ENCODE measurements at places on chromosomes 7 and 10.

DNA sequence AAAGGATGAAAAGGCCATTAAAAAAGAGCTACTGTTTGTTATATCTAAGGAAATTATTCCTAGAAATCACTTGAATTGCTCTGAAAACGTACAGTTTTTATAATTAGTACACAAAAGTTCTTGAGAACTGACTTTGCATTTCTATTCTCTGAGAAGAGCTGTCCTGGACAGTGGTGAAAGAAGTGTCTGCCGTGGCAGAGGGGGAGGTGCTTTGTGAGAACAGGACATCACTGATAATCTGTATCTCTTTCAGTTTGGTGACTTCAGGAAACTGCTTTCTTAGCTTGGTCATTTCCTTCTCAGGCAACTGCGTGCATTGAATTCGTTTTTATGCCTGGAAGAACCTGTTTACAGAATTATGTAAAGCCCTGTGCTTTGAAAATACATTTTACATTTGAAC, 52.1 kb downstream of the POLL start:
- DNase-seq, result no peak

DNA sequence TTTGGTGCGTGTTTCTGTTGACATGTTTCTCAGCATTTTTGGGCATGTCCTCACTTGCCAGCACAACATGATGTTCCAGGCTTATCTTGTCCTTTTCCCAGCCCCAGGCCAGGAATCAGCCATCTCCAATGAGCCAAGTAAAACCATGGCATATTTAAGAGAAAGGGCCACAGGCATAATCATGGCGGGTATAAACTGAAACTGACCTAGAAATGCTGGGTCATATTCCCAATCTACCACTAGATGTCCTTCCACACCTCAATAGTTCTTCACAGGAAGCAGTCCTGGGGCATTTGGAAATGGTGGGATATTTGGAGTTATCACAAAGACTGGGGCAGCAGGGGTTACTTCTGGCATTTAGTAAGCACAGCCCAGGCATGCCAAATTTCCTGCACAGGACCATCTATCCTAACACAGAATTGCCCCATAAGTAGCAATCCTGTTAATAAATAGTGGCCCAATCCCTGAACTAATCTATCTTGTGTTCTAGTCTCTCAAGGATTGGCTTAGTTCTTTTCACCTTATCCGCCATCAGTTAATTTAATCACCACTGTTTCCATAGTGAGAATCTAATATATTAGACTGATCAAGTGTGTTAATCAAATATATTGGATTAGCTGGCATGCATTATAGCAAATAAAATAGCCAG, 101.6 kb downstream of the NPSR1 start:
- DNase-seq, result peak; percentile 49

DNA sequence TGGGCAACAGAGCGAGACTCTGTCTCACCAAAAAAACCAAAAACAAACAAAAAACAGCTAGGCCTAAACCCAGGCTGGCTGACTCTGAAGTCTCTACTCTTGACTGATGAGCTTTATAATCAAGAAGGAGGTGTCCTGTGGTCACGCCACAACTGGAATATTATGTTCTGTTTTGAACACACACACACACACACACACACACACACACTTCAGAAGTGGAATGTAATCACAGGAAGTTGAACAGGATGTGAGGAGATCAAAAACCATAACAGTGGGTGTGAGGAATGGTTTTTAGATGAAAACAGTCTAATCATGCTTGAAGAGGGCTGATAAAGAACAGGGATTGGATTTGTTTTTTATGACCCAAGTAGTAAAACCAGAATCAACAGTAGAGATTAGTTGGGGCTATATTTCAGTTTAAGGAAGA, 51.1 kb upstream of the IL6 start:
- no peak for DNase-seq

DNA sequence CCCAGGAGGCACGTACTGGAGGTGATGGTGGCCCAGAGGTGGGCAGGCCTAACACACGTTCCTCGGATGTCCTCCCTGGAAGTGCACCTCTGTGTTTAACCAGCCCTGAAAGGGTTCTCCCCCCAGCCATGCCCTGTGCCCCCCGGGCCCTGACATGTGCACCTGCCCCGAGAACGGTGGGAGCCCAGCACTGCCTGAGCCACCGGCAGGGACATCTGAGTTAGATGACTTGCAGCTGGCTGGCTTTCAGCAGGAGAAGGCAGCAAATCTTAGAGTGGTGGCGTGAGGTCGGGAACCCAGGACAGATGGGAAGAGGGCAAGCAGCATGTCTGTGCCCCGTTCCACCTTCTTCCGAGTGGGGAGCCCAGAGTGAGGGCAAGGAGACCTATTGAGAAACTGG, 291.8 kb downstream of the TCERG1L start:
- no peak for DNase-seq

DNA sequence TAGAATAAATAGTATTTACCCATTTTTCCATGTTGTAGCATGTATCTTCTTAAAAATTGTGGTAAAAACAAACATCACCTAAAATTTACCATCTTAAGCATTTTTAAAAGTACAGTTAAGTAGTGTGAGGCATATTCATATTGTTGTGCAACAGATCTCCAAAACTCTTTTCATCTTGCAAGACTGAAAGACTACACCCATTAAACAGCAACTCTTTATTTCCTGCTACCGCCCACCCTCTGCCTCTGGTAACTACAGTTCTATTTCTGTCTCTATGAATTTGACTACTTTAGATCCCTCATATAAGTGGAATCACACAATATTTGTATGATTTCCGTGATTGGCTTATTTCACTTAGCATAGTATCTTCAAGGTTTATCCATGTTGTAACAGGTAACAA, 40.0 kb upstream of the AGBL3 start:
- no peak for DNase-seq

GRCh38 chr7:84422790-84423189, 228.2 kb upstream of the SEMA3A start:
- DNase-seq, result no peak

GRCh38 chr7:18087026-18087686, 59.5 kb upstream of the PRPS1L1 start:
- DNase-seq, result no peak

Data from HEK293T (cell line).